ENCODE measurements at places on chromosomes 16 and 17.

GRCh38 chr16:67162506-67163163, 1.9 kb upstream of the HSF4 start:
- no peak for DNase-seq

- DNase-seq, result no peak
Observed at GRCh38 chr16:11229906-11230305, 26.1 kb downstream of the SOCS1 start.

- no peak for DNase-seq
Observed at GRCh38 chr16:27598931-27599565, 49.1 kb downstream of the KATNIP start.

- DNase-seq, result no peak
Observed at GRCh38 chr17:79374087-79374689, 236.7 kb downstream of the RBFOX3 start.

- DNase-seq, result peak; percentile 73
Observed at GRCh38 chr17:42428141-42428944, 5.3 kb upstream of the CAVIN1 start.

- DNase-seq, result no peak
Observed at GRCh38 chr17:75501378-75502071, 13.8 kb downstream of the CASKIN2 start.

GRCh38 chr16:14057878-14058382, 13.2 kb upstream of the MRTFB start:
- DNase-seq, result no peak

GRCh38 chr17:12269751-12270150, 249.1 kb downstream of the MAP2K4 start:
- DNase-seq, result no peak

DNA sequence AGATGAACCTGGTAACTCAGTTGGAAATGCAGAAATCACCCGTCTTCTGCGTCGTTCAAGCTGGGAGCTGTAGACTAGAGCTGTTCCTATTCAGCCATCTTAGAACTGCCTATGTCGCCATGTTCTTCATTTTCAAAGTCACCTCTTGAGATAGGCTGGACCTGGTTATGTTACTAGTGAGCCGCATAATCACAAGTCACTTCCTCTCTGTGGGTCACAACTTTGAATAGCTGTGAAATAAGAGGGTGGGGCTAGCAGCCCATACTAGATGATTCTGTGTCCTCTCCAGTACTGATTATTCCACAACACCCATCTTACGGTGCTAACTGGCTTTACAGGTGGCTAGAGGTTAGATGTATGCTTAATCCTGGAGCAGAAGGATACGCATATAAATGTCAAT, 74.2 kb downstream of the VPS53 start:
- DNase-seq, result no peak

DNA sequence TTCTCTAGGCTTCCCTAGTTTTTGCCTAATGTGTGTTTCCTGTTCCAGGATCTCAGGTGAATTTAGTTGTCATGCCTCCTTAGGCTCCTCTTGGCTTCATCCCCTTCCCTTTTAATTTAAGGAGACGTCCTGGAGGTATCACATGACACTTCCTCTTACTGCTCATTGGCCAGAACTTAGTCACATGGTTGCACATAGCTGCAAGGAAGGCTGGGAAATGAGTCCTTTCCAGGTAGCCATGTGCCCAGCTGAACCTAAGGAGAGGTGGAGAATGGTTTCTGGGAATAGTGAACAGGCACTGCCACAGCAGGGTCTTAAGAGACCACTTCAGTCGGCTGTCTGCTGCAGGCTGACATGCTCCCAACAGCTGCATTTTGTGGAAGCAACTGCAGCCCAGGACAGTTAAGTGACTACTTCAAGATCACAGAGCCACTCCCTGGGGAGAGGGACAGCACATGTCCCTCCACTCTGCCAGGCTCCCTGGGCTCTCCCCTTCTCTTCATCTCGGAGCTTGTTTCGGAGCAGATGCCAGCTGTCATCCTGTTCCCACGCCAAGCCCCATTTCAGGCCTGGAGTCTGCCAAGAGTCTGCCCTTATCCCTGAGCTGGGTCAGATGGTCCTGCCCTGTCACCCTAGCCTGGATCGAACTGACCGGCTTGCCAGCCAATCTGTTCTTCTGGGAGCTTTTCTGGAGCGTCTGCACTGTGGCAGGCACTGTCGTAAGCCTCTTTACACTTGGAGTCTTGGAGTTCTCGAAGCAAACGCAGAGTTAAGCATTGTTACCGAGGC, 81.4 kb upstream of the FOXF1 start:
- no peak for DNase-seq

- DNase-seq, result no peak
Observed at GRCh38 chr16:58503166-58503862, 3.4 kb downstream of the NDRG4 start.

DNA sequence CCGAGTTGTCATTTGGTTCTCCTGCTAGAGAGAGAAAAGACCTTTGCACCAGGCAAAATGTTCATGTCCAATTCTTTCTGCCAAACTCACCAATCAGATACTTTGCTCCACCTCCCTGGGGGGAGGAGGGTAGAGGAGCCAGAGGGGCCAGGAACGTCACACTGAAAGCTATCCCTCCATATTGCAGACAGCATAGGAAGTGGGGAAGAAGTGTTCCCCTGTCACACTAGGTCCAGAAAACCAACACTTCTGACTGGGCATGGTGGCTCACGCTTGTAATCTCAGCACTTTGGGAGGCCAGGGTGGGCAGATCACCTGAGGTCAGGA, 9.5 kb downstream of the HSD17B2 start:
- DNase-seq, result no peak

- DNase-seq, result no peak
Observed at GRCh38 chr17:70060415-70060814, 14.6 kb upstream of the KCNJ16 start.

DNA sequence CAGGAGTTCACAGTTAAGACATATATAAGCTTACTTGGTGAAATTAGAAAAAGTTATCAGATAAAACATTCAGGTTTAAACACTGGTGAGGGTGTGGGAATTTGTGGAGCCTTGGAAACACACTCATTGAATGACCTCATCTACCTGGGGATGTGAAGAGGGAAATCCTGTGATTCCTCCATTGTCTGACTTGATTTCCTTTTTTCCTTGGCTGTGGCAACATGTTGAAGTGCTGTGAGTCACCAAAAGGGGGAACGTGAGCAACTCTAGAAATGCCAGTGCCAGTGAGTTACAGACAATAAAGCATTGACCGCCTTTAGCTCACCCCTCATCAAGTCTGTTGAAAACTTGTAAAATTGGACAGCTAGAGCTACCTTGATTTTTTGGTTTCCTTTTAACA, 1.8 kb downstream of the HMOX2 start:
- DNase-seq, result no peak

DNA sequence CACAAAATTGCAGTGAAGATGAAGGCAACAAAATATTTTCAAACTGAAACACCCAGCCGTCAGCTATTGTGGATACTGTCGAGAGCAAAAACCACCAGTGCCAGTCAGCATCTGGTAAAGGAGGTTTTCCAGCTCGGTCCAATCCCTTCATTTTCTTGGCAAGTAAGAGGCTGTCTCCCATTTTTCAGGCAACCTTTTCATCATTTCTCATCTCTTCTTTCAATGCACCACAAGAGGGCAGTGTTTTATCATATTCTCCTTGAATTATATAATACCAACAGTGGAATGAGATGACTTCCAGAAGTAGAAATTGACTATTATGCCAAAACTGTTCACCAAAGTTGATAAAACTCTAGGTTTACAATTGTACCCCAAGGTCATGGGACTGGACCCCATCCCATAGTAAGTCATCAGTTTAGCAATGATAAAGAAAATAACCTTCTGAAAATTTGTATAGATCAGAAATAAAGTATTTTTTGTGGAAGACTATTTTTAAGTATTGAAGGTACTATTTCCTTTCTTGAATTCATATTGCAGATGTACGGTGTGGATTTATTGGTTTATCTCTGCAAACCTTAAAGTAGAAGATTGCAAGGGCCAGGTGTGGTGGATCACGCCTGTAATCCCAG, 16.8 kb downstream of the NQO1 start:
- no peak for DNase-seq

DNA sequence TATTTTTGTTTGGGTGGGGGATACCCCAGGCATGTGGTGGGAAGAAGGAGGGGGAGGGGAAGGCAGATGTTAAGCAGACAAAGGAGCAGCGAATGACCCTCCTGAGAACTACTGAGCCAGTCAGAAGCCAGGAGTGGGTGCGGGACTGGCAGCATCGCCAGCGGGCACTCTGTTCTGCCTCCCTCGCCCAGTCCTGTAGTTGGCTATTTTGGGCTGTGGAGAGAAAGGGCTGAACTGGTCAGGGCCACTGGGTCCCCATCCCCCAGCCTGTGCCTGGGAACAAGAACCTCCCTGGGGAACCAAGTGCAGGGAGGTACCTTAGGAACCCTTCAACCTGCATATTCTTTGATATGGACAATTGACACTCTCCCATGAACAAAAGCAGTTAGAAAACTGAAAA, 6.4 kb downstream of the LRRC3C start:
- no peak for DNase-seq

GRCh38 chr17:50471009-50471905, 2.6 kb upstream of the CHAD start:
- no peak for DNase-seq

DNA sequence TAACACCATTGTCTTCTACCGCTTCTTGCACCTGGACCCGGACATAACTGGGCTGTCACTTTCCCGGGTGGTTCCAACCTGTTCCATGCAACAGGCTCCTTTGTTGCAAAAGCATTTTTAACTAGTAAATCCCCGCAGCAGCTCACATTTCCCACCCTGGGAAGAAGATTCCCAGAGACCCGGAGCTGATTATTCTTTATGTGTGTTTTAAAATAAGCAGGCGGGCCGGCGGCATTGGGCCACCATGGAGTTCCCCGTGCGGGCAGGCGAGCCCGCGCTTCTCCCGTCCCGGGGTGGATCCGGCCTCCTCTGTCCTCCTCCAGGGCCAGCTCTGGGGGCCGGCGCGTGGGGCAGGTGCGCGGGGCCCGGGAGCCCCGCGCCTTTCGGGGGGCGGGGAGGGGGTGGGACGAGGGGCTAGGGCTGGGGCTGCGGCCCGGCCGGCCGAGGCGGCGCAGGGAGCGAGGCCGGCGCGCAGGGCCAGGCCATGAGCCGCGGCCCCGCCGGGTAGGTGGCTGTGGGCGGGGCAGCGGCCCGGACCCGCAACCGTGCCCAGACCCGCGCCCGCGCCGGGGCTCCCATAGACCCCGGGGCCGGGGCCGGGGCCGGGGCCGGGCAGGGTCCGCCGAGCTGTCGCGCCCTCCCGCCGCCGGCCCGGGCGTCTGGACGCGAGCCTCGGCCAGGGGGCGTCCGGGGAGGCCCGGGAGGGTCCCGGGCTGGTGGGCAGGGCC, 1.7 kb downstream of the CRAMP1 start:
- DNase-seq, result peak; percentile 12

DNA sequence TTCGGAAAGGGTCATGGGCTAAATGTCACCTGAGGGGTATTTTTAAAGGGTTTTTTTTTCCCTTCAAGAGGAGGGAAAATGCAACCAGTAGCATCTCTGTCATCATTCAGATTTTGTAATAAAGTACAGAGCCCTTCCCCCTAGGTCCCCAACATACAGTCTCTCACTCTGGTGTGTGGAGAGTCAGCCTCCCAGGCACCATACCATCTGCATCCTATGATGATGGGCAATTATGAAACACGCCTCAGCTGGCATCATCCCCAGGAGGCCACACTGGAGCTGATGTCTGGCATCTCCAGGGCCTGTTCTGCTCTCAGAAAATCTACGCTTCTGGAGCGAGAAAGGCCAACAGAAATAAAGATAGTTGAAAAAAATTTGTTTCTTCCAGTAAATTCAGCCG, 32.0 kb downstream of the TBX4 start:
- no peak for DNase-seq

DNA sequence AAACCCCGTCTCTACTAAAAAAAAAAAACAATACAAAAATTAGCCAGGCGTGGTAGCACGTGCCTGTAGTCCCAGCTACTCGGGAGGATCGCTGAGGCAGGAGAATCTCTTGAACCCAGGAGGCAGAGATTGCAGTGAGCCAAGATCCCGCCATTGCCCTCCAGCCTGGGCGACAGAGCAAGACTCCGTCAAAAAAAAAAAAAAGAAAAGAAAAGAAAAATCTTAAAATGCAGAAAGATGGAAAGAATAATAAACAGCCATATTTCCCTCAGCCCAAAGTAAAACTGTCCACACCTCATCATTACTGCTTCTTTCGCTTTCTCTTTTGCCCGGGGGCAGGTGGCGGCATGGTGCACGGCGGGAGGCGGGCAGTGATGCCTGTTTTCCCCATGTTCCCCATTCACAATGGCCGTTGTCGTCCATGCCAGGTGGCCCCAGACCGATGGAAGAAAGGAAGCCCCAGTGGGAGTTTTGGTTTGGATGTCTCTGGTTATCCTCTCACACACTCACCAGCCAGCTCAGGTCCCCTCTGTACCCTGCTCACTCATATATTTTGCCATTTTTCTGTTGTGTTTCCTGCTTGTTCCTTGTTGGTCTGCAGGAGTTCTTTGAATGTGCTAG, 37.0 kb upstream of the PEMT start:
- DNase-seq, result no peak

DNA sequence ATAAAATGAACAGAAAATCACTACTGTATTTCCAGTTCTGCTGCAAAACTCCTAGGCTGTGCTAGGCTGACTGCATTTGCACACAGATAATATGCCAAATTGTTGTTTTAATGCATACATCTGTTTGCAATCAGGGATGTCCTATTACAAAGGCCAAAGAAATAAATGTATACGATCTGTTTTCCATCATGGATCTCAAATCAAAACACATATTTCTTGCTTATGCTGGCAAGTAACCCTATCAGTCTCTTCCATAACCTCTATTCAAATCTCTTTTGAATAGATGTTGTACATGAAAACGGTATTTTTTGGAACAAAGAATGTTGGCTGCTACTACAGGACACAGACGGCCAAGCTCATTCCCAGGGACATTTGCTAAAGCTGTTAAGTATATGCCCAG, 56.6 kb downstream of the DUSP14 start:
- DNase-seq, result no peak

- DNase-seq, result no peak
Observed at GRCh38 chr17:63445571-63445953, 544 bp downstream of the CYB561 start.

GRCh38 chr17:73718912-73719311, 74.7 kb upstream of the SDK2 start:
- DNase-seq, result no peak

DNA sequence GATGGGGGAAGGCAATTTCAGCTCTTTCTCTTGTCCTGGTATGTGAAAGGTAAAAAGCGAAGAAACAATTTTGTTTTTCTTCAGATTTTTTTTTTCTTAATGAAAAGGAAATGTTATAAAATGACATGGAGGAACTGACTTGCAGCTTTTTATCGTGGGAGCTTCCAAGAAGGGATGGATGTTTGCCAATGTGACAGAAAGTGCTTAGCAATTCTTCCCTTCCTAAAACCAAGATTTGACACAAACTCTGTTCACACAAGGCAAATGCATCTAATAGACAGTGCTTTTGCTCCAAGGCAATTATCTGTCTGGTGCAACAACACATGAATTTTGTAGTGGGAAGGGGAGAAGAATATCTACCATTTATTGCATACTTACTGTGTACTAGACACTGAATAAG, 988.5 kb downstream of the CDH11 start:
- DNase-seq, result no peak

DNA sequence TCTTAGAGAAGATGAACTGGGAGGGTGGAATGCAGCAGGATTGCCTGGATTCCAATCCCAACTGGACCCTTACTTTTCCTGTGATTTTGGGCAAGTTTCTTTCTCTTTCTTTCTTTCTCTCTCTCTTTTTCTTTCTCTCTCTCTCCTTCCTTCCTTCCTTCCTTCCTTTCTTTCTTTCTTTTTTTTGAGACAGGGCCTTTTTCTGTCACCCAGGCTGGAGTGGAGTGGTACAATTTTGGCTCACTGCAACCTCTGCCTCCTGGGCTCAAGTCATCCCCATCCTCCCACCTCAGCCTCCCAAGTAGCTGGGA, 20.5 kb downstream of the CDH1 start:
- DNase-seq, result no peak

All from HuH-7 (cell line).